Activated CD8-positive, alpha-beta T cell treated with anti-CD3 and anti-CD28 coated beads for 36 hours (primary cell): ENCODE measurements at places on chromosomes 2 and 18.

GRCh38 chr2:82819951-82820350, 1639.1 kb downstream of the SUCLG1 start:
- no peak for DNase-seq

DNA sequence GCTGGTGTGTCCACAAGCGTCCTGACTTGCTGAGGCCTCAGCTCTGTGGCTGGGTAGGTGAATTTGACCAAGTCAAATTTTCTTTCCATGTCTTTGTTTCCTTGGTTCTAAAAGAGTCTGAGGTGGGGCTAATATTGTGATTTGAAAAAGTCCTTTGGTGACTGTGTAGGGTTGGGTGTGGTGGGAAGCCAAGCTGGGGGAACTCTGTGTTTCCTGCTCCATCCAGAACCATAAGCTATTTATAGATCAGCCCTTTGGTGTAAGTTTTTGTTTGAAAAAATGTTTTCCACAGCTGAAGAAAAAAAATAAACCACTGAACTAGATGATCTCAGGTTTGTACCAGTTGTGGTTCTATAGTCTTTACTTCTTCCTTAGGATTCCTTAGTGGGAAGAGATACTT, 462.7 kb downstream of the TGIF1 start:
- no peak for DNase-seq

DNA sequence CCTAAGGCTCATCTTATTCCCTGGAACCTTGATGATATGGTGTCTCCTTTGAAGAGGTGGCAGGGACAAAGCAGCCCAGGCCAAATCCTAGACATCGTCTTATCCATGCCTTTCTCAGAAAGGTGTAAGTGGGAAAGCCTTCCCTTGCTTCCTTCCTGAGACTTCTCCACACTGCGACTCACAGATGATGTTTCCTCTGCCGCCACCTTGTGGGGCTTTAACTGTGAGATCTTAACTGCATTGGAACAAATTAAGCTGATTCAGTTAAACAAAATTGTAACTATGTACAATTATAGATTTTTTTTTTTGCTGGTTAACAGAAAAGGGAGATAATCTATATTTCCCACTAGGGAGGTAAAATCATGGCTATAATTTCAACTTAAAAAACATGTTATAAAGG, 10.0 kb upstream of the GCA start:
- DNase-seq = peak; percentile 52

DNA sequence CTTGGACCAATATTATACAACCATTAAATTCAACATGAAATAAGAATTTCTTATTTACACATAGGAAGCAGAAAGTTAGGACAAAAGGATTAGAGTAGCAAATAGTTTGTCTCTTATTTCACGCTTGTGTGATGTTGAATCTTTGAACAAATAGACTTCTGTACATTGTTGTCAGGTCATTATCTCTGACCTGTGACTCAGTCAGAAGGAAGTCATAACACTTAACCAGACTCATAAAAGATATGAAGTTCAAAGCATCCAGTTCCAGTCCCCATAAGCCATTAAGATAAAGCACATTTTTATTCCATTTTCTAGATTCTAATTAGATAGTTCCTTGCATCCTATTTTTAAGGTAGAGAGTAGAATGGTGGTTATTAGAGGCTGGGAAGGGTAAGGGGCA, 130.8 kb downstream of the UPP2 start:
- no peak for DNase-seq

- no peak for DNase-seq
Measured at GRCh38 chr2:241074901-241075540, 27.1 kb downstream of the MTERF4 start.

GRCh38 chr18:59884351-59884750, 15.4 kb upstream of the PMAIP1 start:
- no peak for DNase-seq

GRCh38 chr2:238512247-238512867, 85.6 kb downstream of the ASB1 start:
- DNase-seq = no peak
